ENCODE measurements at places on chromosomes 7 and 10.

- DNase-seq = no peak
These were observed 54.8 kb upstream of the CACUL1 start for GRCh38 chr10:118809357-118810220.

GRCh38 chr7:13846386-13846785 is 143.1 kb downstream of the ETV1 start:
- DNase-seq = no peak

DNA sequence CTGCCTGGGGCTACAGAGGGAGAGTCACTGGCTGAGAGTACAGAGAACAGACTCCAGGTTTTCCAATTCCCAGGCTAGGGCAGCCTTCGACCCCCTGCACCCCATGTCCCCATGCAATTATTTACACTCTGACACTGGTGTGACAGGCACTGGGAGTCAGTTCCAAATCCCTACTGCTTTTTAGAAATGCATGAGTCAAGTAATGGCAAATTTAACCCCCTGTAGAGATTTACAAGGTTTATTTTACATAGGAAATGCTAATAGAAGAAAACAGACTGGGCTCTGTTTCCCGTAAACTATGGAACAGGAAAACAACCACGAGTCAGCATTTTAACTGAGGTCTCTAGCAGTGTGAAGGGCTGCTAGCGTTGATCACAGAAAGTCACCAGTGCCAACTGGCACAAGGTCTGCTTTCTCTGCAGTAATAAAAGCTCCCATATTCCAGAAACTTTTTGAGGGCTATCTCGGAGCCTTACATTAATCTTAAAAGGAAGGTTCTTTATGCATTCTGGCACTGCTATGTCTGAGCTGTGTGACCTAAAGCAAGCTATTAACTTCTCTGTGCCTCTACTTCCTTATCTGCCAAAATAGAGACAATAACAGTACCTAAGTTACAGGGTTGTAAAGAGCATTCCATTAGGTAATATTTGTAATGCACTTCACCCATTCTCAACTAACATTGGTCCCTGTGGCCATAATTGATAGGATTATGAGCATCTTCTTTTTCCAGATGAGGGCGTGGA is 28.2 kb downstream of the NOD1 start:
- DNase-seq = no peak

DNA sequence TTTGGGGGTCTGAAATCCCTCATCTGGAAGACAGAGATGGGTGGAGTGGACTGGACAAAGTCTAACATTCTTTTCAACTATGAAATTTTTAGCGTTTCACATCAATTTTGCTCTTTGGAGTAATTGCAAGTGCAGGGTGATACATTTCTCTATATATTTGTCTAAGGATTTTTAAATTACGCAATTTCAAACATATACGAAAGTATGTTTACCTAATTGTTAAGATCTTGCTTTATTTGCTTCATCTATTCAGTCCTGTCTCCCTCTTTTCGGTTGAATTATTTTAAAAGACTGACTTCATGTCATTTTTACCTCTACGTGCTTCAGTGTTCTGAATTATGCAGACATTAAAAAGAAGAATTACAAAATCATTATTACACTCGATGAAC is 101.9 kb upstream of the CREB5 start:
- no peak for DNase-seq

DNA sequence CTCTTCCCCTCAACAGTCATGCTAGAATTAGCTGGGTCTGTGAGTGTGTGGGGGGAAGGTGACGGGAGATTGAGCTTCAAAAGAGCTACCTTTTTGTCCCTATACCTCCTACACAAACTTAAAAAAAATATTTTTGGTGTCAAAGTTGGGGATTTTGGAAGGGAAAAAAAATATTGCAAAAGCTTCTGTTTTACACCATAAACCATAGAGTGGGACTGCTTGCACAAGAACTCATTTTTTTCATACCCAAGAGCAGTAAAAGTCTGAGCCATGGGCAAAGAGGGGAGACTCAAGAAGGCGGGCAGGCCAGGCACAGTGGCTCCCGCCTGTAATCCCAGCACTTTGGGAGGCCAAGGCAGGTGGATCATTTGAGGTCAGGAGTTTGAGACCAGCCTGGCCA is 9.4 kb upstream of the ZDHHC4 start:
- DNase-seq = no peak

DNA sequence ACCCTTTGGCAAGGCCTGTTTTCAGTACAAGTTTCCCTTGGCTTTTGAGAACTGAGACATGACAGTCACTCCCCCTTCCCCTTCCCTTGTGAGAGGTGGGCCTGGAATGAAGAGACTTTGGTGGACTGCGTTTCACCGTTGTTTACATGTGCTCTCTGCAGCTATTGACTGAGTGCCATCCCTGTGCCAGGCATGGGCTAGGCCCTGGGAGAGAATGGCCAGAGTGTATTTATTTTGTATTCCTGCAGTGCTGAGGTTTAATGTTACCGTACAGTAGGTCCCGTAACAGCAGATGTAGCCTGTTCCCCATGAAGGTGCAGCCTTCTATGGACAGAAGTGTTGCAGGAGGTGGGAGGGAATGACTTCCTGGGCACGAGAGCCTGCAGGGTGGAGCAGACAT is 50.0 kb downstream of the TACR2 start:
- DNase-seq = no peak

DNA sequence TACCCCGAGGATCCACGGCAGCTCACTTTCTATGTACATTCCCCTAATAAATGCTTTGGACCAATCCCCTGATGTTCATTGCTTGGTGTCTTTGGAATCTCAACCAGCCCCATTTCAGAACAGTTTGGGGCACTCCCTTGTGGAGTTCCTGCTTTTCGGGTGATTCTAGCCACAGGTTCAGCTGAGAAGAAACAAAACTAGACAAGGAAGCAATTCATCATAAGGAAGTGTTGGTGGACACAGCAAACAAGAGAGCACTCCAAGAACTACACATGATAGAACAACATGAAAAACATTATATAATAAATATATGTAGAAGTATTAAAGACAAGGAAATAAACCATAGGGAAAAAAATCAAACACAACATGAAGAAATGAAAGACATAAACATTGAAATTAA is 6.0 kb upstream of the CCDC136 start:
- no peak for DNase-seq

GRCh38 chr7:123154231-123154860 is 45.4 kb downstream of the SLC13A1 start:
- DNase-seq = no peak

DNA sequence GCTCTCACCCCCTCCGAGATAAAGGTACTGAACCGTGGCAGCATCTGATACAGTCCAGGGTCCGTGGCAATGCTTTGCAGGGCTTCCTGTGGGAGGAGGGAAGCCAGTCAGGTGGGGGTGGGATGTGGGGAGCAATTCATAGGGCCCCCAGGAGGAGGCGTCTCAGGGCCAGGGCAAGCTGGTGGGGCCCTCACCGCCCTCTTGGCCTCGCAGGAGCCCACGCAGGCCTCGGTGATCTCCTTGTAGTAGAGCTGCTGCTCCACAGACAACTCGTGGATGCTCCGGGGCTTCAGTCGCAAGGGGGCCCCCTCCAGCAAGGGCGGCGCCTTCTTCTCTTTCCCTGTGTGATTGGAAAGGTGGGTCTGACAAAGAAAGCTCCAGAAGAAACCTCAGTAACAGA is 7.2 kb downstream of the TAF6 start:
- no peak for DNase-seq

- DNase-seq = no peak
These were observed 3.8 kb downstream of the COMTD1 start for GRCh38 chr10:75231672-75232581.

DNA sequence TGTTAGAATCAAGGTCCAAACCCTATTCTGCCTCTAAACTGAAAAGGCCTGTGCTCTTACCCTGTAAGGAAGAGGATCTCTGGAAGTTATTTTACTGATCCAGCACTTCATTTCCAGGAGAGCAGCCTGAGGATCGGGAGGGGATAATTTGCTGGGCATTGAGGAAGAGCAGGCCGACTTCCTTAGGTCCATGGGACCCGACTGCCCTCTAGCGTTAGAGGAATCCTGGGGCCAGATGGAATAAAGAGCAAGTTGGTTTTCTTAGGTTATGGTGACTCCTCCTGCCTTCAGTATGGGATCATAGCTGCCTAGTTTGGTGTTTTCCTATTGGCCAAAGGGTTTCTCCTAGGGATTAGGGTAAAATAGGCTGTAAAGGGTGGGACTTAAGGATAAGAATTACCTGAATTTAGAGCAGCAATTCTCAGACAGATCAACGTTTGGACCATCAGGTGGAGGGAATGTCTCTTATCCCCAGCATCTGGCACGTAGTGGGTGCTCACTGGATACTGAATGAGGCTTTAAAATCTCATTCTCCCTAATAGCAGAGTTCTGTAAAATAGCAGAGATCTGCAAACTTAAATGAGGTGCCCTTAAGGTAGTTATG is 40.0 kb upstream of the SORBS1 start:
- DNase-seq = peak; percentile 51

DNA sequence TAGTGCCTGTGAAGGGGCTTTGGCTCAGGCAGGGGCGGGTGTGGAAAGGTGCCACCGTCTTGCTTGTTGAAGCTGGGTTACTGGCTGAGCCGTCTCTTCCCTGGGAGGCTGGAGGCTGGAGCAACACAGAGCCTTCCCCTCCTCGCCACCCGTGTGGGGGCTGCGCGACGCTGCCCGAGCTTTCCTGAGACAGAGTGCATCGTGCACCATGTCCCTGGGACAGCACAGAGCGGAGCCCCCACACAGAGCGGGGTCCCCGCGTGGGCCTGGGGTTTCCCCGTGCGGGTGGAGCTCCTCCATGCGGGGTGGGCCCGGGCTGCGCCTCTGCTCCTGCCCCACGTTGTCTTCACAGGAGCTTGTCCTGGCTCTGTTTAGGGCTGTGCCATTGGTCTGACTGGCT is 69.9 kb downstream of the INPP5A start:
- no peak for DNase-seq

GRCh38 chr10:78763651-78764395 is 304.9 kb upstream of the ZMIZ1 start:
- DNase-seq = no peak

DNA sequence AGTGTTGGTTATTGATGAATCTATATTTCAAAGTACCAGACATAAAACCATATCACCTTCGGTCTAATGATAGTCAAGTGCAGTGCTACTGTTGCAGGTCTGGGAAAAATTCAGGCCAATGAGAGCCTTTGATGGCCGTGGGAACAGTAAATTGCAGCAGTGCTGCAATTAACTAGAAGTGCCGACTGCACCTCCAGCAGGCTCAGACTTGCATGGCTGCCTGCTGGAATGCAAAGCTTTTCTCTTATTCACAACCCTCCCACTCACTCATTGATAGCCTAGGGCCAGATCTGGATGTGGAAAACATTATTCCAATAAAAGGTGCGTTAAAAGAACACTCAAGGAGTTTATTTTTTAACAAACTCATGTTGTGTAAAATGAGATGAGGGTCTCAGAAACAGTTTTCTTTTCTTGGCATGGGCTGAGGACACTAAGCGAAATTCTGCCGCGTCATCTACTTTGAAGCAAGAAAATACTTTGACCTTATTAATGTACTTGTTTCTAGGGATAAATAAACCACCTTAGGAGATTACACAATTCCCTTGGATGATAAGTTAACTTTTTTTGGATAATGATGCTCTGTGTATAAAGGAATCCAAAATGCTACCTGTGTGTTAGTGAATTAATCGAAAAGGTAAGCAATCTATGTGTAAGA is 17.1 kb downstream of the PLXDC2 start:
- no peak for DNase-seq

- no peak for DNase-seq
These were observed 38.7 kb upstream of the NRBF2 start for GRCh38 chr10:63094405-63094804.

- DNase-seq = no peak
These were observed 79.7 kb downstream of the ALOX5 start for GRCh38 chr10:45453639-45454255.

DNA sequence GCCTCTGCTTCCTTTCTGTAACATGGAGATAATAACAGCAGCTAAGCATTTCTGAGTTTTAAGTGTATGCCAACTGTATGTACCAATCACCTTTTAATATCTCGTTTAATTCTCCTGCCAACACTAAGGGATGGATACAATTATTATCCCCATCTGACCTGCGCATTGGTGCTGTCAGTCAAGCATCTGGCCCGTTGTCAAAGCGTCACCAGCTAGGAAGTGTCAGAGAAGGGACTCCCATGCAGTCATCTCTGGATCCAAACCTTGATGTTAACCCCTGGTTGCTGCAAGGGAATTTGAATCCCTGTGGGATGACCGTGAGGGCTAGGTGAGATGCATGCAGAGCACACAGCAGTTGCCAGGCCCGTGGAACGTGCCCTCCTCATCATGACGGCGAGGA is 506.8 kb downstream of the SDK1 start:
- no peak for DNase-seq

- DNase-seq = no peak
These were observed 170.5 kb upstream of the KLF6 start for GRCh38 chr10:3955493-3955892.

DNA sequence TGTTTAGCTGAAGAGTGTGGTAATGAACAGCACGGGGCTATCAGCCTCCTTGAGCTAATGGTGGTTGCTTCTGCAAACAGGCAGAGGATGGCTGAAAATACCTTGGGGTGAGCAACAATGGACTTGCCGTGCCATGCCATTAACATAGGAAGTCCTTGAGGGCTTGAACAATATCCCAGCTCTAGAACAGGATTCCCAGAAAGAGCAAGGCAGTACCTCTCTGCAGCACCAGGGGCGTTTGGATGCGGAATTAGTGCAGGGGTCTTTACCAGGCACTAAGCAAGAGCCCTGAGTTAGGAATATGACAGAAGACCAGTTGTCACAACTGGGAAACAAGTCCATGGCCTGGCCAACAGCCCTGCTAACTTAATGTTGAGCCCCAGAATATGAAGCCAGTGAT is 143.2 kb upstream of the COBL start:
- no peak for DNase-seq

DNA sequence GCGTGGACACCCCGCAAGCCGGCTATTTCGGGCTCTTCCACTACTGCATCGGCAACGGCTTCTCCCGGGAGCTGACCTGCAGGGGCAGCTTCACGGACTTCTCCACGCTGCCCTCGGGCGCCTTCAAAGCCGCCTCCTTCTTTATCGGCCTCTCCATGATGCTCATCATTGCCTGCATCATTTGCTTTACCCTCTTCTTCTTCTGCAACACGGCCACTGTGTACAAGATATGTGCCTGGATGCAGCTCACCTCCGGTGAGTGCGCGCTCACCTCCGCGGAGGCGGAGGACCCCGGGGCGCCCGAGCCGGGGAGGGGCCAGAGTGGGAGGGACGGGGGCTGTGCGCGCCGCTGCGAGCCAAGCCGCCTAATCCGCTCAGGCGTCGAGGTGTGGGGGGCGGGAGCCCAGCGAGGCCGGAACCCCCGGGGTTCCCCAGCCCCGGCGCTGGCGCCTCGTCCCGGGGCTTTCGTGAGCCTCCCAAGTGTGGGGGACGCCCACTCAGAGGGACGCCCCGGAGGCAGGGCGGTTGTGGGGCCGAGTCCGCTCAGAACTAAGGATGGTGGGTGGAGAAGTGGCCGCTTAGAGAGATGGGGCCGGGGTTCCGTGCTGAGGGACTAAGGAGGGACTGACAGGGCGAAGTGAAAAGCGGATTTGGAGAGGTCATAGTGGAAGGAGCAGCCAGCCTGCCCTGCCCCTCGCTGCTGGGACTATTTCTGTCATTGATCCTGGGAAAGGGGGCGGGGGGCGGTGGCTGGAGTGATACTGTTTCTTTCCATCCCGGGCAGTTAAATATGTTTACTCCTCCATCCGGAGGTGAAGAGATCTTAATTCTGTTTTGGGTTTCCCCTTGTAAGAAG is 795 bp downstream of the LHFPL3 start:
- DNase-seq = no peak

- no peak for DNase-seq
These were observed 494.0 kb upstream of the POT1 start for GRCh38 chr7:125423458-125424155.

Data from 8988T (cell line).